ENCODE measurements at places on chromosomes 6 and 20. TPM values are rescaled to one million over a fixed set of nuclear protein-coding genes. Genes with fewer than 3 reads are reported as not detected.
A peak's percentile ranks its signal among the peaks of the same experiment; 100 is the strongest.

DNA sequence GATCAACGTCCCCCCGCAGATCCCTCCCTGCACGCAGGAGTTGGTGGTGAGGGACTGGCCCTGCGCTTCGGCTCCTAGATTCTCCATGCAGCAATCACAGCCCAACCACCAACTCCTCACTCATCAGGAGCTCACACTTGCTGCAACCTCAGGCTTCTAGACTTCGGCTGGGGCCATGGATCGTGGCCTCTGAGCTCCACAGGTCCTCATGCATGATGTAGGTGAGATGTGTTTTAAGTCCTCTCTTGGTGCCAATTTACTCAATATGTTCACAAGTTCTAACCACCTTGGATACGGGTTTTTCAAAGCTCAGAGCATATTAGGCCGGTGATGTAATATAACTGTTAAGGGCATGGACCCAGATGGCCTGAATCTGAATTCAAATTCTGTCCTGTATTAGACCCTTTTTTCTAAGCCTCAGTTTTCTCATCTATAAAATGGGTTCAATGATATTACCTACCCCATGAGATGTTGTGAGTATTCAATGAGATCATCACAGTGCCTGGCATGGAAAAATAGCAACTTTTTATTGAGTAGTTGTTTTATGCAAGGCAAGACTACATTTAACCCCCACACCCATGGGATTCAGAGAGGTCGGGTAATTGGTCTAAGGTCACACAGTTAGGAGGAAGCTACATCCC is 31.0 kb downstream of the SUN5 start:
- no peak for DNase-seq

The MYH7B gene
- total RNA-seq = 0.13 TPM

The ULBP3 gene
- total RNA-seq = 1.8 TPM

GRCh38 chr6:11682561-11682975 is 96.0 kb downstream of the ADTRP start:
- DNase-seq = no peak

GRCh38 chr6:132279592-132280139 is 121.6 kb downstream of the MOXD1 start:
- DNase-seq = peak; percentile 80

GRCh38 chr6:63352069-63352543 is 32.3 kb upstream of the LGSN start:
- DNase-seq = no peak

Data from activated CD8-positive, alpha-beta T cell treated with anti-CD3 and anti-CD28 coated beads, Interleukin-2, amount 10 ng/mL, durations not matched to agents 7 days and 5 days (primary cell).